Ascending aorta (tissue), 2 donors: ENCODE measurements at places on chromosomes 12 and 14. TPM values are rescaled to one million over a fixed set of nuclear protein-coding genes. Genes with fewer than 3 reads are reported as not detected.

Gene AKAP3
- 2.8 TPM for total RNA-seq

Gene GYS2
- not detected for total RNA-seq

Gene NINJ2
- 24.1 TPM for total RNA-seq

- no peak for DNase-seq
These were observed 354.5 kb downstream of the APAF1 start for GRCh38 chr12:98999559-98999958.

GRCh38 chr12:109444259-109444658, 32.8 kb downstream of the KCTD10 start:
- no peak for DNase-seq

- DNase-seq, result no peak
These were observed 890 bp downstream of the AVPR1A start for GRCh38 chr12:63149909-63150712.

DNA sequence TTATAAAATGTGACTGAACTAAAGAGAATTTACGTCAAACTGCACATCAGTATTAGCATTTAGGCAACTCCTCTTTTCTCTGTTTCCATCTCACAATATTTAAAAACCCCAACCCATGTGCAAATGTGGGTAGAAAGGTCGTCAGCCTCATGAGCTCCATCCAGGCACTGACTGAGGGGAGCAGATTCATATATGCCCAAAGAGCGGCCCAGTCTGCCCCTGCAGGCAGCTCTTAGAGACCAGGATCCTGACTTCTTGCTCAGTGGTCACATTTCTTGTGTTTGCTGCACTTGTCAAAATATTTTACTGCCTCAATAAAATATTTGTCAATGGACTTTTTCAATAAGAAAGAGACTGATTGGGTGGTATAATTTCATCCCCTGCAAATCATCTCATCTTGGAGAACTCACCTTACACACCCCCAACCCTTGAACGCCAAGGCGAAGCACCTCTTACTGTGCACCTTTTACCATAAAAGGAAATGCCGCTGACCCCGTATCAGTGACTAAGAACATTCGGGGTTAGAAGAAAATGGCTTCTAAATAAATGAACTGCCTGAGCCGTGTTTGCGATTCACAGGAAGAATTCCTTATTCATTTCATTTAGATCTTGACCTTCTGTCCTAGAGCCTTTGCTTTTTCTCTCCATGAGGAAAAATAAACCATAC, 418.8 kb downstream of the BCL11B start:
- DNase-seq, result no peak

DNA sequence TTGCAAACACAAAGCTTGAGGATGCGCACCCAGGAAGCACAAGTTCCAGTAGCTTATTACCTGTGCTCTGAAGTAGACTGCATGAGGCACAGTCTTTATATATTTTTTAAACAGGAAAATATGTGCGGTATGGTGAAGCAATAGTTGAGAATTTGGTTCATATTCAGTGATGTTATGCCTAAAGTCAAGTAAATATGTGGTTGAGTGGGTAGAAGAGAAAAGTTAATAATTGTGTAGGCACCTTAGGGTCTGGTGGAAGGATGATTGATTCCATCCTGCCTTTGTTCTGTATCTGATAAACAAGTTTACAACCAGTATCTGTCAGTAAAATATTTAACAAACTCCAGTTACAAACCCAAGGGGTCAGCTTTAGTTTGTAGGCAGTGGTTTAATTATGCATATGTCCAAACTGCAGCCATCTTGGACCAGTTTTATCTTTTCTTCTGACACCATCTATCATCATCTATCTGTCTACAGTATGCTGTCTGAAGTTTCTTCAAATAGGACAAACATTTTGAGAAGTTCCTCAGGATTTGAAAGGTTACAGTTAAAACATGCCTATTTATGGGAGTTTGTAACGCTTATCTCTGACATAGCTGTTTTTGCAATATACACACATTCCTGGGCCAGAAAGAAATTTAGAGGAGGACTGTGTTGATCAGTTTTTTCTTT, 10.8 kb downstream of the SINHCAF start:
- DNase-seq, result no peak

DNA sequence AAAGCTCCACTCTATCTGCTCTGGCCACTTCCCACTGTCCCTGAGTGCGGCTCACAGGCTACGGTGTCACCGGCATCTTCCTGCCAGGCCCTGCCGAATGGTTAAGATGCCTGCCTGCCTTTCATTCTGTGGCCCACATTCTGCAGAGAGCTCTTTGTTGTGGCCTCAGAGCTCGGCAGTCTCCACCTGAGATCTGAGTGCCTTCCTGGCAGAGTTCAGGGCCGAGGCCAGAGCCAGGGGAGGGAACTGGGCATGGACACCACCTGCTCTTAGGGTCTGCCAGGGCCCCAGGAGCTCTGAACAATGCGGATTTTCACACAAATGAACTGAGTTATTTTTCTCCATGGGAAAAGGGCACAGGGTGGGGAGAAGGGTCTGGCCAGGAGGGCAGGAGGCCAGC, 127.2 kb downstream of the RBM19 start:
- no peak for DNase-seq
